ENCODE measurements at places on chromosomes 16 and 17.

DNA sequence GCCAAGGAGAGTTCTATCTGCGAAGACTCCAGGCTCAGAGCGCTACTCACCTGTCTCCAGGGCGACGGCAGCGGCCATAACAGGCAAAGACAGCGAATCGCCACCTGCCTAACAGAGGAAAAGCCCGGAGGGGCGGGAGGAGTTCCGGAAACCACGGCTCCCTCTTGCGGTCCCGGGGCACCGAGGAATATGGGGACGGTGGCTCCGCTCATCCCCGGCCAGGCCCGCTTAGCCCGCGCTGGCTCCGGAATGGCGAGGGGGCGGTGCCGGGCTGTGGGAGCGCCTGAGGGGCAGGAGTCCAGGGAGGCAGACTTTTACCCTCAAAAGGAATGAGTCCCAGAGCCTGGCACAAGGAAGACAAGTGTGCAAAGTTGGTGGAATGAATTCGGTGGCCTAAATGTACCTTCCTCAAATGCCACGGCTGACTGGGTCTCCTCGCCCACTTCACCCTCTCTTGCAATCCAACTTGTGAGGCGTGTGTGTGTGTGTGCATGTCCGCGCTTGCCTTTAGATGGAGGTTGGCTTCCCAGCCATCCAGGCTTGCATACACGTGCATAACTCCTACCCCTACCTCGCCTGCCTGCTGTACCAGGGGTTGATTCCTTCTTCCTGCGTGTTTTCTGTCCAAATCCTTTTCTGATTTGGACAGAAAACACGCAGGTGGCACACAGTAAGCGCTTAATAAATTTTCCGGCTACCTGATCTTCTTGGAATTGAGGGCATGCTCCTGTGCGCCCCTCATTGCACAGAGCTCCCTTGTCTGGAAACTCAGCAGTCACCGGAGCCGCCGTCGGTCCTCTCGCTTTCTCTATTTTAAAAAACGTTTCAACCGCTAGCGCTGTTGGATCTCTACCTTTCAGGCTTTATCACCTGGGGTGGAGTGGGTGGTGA is 3.5 kb downstream of the C17orf100 start:
- DNase-seq, result no peak

GRCh38 chr17:17063546-17064122 is 21.4 kb downstream of the MPRIP start:
- no peak for DNase-seq

DNA sequence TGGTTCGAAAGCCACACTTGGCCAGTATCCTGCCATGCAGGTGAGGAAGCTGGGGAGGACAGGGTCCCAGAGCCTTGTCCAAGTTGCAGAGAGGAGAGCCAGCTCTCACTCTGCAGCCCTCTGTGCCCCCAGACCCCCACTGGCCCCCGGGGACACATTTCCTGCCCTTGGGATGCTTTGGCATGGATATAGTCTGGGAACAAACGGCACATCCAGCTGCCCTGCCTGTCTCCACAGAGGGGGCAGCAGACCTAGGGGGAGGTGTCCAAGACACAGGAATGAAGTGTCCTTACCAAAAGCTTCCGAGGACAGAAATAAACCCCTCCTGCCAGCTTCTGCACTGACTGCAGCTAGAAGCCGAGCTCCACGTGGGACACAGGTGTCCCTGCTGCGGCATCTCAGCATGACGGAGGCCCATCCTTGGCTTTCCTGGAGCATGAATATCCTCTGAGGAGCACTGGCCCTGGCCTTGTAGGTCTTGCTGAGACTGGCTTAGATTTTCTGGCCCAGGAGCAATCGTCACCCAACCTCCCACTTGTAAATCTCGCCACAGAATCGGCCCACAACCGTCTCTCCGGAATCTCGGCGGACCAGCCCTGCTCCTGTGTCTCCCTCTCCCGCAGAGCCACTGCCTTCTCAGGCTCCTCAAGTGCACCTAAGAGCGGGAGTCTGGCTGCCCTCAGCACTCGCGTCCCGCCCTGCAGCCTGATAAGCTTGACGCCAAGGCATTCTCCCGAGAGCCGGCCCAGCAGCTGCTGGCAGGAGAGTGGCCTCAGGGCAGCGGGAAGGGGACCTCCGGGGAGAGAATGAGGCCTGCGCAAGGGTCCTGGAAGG is 1.1 kb upstream of the CAPN15 start:
- DNase-seq, result no peak

- DNase-seq, result no peak
These were observed 466 bp upstream of the HSF4 start for GRCh38 chr16:67163999-67164558.

DNA sequence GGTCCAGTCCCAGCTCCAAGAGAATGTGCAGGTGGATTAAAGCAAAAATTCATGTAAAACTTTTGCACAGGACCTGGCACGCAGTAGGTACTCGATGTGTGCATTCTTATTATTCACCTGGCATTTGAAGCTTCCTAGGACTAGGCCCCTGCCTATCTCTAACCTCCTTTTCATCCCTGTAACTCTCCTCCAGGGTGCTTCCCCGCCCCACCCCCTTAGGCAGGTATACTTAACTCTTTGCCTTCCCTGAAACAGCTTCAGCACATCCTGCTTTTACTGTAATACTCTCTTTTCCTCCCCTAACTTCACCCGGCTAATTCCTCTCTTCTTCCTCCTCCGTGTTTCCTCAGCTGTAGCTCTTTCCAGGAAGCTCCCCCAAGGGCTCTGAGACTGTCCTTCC is 54.8 kb downstream of the CDK5R1 start:
- no peak for DNase-seq

DNA sequence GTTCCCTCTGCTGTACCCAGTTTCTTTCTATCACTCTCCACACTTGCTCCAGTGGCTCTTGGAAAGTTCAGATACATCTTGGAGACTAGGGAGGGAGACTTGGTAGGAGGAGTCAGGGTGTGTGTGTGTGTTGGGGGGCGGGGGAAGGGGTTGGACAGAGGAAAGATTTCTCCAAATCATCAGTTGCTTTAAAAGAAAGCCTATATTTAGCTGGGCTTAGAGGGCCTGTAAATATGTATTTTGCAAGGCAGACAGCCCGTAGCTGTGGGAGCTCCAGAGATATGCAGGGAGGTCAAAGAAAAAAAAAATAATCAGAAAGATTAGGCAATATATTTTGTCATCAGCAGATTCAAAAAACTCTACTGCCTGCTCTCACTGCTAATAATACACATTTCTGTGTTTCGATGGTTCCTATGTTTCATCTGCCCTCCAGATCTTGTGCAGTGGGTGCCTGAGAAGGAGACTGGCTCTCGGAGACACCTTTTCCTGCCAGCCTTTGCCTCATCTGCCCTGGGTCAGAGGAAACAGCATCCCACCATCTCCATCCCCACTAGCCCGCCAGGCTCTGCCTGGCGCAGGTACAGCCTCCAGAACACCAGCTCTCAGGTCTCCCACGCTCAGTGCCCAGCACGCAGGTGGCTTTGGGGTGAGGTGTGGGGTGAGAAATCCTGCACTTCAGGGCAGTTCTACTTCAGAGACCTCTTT is 4.8 kb upstream of the PPP1R9B start:
- no peak for DNase-seq

DNA sequence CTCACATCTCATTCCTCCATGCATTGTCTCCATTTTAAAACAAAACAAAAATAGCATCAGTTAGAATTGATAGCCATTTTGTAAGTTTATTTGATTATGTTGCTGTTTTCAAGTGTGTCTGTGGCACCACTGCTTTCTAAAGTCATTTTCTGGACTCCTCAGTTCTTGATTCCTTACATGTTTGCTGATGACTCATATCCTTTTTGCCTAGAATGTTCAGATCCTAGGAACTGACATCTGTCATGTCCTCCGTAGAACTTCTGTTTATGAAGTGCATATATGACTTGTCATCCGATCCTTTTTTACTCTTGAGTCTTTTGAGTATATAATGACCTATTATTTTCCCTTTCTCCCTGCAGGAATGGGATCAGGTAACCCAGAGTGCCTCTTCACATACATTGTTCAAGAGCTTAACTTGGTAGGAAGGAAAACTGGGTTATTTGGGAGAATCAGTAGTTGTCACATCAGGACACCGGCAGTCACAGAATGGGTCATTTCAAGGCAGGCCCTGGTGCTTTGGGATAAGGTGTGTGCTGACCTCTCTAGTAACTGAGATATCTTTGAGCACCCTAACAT is 69.2 kb downstream of the MAP2K4 start:
- no peak for DNase-seq

- DNase-seq, result no peak
These were observed 2.0 kb upstream of the LPO start for GRCh38 chr17:58236394-58236793.

DNA sequence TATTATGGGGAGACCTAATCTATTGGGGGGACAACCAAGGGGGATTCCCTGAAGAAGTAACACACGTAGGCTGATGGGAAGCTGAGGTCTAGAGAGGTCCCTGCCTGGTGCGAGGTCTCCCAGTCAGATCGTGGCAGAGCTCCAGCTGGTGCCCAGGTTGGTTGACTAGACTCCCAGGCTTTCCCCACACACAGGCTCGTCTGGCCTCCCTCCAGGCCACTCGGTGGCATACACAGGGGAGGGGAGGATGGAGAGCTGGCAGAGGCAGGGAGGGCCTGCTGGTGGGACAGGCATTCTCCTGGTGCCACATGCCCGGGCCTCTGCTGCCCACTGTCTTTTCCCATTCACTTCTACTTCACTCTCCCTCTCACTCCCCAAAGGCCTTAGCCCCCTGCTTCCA is 8.5 kb upstream of the SOCS3 start:
- no peak for DNase-seq

DNA sequence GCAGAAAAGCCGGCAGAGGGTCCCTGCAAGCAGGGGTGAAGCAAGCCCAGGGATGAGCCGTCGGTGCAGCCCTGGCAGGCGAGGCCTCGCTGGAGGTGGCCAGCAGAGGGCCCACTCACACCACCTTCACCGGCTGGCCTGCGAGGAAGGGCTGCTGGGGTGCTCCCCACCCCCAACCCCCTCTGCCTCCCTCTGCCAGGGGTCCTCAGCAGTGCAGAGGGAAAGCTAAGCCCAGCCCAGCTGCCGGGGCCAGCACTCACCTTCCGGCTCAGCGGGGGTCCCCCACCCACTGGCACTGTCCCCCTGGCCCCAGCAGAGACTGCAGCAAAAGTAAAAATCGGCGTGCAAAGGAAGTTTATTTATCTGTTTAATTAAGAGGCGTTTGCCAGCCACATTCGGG is 113.4 kb downstream of the ENGASE start:
- no peak for DNase-seq

DNA sequence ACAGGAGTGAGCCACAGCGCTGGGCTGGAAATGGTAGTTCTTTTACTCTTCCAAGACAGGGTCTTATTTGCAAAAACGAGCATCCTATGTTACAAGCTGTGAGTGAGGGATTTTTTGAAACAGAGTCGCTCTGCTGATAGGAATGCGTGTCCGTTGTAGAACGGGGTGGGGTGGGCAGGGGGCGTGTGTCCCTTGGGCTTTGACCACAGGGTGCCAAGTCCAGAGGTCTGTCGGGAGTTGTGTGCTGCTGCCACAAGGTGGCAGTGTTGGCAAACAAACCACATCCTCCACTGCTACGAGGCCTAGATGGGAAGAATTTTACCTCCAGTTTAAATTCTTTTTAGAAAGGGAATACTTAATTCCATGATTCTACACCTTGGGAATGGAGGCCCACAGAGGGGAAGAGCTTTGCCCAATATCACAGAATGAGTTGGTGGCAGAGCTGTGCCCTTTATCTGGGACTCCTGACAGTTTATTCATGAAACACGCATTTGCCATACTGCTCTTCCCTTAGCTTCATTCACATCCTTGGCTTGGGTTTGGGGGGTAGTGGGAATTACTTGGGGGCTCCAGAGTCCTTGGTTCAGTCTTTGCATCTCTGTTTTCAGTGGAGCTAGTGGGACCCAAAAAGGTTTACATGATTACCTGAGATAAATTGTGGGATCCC is 30.6 kb upstream of the ETV4 start:
- peak; percentile 65 for DNase-seq

GRCh38 chr16:89325861-89326471 is 108.5 kb downstream of the ZNF778 start:
- no peak for DNase-seq

DNA sequence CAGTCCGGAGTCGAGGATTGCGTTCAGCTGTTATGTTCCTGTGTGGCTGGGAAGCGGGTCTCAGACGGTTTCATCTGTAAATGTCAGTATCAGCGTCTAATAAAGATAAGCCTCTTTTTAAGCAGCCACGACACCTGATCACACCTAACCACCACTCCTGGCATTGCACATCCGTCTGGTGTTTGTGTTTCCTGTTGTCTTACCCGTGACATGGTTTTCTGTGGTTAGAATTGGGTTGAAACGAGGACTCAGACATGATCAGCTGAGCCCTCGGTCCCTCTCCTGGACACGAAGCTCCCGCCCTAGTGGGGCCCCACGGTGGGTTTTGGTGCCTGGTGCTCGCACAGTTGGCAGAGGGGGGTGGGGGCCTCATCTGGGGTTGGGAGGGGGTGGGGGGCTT is 18.3 kb downstream of the CPNE7 start:
- peak; percentile 43 for DNase-seq

GRCh38 chr16:1678500-1679098 is 520 bp downstream of the JPT2 start:
- peak; percentile 2 for DNase-seq
